ENCODE measurements at places on chromosomes 3 and 15.

DNA sequence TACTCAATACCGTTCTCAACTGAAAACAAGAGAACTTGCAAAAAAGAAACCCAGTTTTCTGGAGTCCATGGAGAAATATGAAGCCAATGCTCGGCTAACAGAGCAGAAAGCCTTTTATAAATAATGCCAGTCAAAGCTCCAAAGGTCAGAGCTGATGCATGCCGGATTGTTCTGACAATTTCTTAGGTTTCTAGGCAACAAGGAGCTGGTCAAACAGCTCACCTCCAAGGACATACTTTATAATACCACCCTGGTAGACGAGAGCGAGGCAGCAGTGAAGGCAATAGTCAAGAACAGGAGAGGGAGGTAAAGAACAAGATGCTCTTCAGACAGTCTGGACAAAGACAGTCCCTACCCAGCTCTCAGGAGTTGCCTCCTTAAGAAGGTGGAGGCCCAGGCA is 111.1 kb downstream of the UBE3A start:
- DNase-seq: no peak

DNA sequence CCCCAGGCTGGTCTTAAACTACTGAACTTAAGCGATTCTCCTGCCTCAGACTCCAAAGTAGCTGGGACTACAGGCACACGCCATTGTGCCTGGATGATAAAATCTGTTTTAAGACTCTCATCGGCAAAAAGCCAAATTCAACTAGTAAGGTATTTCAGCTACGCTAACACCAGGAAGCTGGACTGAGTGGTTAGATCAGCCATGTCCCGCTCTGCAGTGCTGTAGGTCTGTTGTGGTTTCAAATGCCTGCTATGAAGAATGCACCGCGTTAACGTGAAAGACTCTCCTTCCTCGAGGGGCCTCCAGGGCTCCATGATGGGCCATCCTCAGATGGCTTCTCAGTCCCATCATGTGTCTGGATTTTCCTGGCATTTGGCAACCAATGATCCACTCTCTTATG is 70.2 kb downstream of the PCOLCE2 start:
- DNase-seq: no peak

DNA sequence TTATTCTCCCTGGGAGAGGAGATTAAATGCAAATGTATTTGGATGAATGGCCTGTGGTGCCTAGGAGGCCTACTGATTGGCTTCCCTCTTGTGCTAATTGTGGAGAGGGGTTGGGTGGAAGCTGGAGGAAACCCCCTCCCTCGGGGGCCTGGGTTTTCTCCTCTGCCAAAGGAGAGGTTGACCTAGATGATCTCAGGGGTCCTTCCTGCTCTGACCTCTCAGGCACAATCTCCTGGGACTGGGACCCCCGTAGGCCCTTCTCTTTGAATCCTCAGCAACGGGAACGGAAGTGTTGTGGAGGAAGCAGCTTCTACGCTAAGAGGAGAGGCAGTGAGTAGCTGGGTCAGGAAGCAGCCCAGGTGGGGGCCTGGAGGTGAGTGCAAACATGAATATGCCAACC is 40.5 kb upstream of the MAGEF1 start:
- DNase-seq: no peak

DNA sequence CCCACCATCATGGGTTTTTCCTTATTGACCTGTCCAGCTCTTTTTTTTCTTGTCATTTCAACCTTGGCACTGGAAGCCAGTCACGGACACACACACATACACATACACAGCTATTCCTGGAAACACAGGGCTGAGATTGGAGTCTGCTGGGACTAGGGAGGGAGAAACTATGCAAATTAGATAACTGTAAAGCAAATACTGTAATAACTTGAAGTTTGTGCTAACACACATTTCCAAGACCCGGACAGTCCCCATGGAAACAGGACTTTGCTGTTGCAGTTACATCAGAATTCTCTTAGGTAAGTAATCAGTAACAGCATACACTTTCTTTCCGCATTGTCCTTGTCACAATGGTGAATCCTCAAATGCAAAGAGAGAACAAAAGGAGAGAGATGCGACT is 304.4 kb downstream of the KBTBD8 start:
- no peak for DNase-seq

DNA sequence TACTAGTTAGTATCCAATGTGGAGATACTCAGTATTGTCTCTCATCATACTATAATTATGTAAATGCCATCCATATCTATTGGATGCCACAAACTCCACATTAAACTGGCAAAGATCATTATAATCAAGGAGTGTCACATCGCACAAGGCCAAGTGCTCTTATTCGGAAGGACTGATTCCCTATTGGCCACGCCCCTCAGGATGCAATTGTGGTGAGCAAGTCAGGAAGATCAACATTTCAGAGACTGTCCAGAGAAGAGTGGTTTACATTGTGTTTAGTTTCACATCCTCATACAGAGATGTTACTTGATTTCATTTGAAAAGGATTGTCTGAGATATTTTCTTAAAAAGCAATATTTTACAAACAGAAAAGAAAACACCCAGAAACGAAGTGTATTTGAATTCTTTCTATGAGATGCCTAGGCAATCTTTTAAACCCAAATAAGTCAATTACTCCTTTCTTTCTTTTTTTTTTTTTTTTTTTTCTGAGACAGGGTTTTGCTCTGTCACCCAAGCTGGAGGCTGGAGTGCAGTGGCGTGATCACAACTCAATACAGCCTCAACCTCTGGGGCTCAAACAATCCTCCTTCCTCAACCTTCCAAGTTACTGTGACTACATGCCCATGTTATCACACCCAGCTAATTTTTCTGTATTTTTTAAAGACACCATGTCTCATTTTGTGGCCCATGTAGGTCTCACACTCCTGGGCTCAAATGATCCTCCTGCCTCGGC is 369.1 kb downstream of the RBMS3 start:
- no peak for DNase-seq

- no peak for DNase-seq
These were observed 57.4 kb downstream of the UMPS start for GRCh38 chr3:124787476-124788195.

GRCh38 chr3:126685493-126685892 is 18.5 kb upstream of the CHCHD6 start:
- no peak for DNase-seq

GRCh38 chr3:189978753-189979152 is 141.9 kb downstream of the P3H2 start:
- no peak for DNase-seq

GRCh38 chr3:134993011-134993410 is 198.0 kb downstream of the EPHB1 start:
- DNase-seq: no peak
